Fibroblast of gingiva (primary cell): ENCODE measurements at places on chromosomes 3 and 15.

- no peak for DNase-seq
These were observed 726.5 kb upstream of the NECTIN3 start for GRCh38 chr3:110344897-110345767.

DNA sequence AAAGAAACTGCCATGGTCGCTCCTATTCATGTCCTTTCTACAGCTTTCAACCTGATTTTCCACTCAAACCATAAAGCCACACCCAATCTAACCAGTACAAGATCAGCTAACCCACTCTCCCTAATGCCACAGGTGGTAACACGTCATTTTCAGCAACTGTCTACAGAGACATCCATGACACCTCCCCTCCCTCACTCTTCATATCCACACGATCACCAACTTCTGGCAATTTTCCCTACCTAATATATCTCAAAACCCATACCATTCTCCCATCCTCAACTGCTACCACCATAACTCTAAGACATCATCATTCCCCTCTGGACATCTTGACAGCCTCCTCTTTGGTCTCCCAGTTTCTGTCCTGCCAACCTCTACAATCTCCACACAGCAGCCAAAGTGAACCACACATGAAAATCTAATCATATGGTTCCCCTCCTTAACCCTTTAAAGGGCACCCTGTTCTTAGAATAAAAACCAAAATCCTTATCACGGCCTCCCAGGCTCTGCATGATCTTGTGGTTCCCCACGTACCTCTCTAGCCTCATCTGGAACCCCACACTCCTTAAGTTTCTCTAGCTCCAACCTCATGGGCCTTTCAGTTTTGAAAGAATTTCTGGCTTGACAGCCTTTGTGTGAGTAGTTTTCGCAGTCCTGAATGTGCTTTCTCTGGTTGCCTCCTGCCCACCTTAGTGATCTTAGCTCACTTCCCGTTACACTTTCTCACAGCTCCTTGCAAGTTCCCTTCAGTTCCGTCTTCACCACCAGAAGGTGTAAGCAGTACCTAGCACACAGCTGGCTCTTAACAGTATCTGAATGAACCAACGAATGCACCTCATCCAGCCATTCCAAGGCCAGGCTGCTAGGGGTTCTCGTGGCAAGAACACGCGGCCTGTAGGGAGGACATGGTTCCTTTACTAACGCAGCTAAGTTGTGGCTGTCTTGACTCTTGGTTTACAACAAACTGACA lies 33.4 kb downstream of the SPINK8 start:
- DNase-seq: no peak

- DNase-seq: peak; percentile 6
These were observed 20.7 kb downstream of the HGD start for GRCh38 chr3:120661106-120661905.

GRCh38 chr3:30672959-30673358 lies 66.6 kb downstream of the TGFBR2 start:
- no peak for DNase-seq

- DNase-seq: no peak
These were observed 1046.6 kb upstream of the CFAP20DC start for GRCh38 chr3:60096403-60096802.
